ENCODE measurements at places on chromosomes 2 and 18. TPM values are rescaled to one million over a fixed set of nuclear protein-coding genes. Genes with fewer than 3 reads are reported as not detected.

TET3 gene
- 8.3 TPM for total RNA-seq

CHRNG gene
- not detected for total RNA-seq

VSNL1 gene
- not detected for total RNA-seq

CTAGE1 gene
- total RNA-seq = not detected

IL36B gene
- total RNA-seq = not detected

ASB18 gene
- not detected for total RNA-seq

DPP4 gene
- total RNA-seq = 0.44 TPM

C2orf72 gene
- 6.5 TPM for total RNA-seq

C2orf78 gene
- total RNA-seq = not detected

COL3A1 gene
- 0.25 TPM for total RNA-seq

SLC38A11 gene
- total RNA-seq = not detected

ANKRD30BL gene
- total RNA-seq = not detected

MEIS1 gene
- total RNA-seq = 1.5 TPM

UGT1A3 gene
- not detected for total RNA-seq

RFTN2 gene
- total RNA-seq = not detected

SLC9A2 gene
- 2.7 TPM for total RNA-seq

ZNF804A gene
- total RNA-seq = not detected

STPG4 gene
- total RNA-seq = not detected

RIT2 gene
- total RNA-seq = not detected

SERPINB13 gene
- not detected for total RNA-seq

CFAP65 gene
- total RNA-seq = 0.15 TPM

DSEL gene
- total RNA-seq = 0.40 TPM

POTEI gene
- not detected for total RNA-seq

SPATA3 gene
- not detected for total RNA-seq

HADHB gene
- total RNA-seq = 100 TPM

MCM6 gene
- 56.8 TPM for total RNA-seq

Data from A549 treated with DMSO at 1 μM for 4 hours (cell line).